Mesenteric fat pad (tissue), 1 donor: ENCODE measurements at places on chromosomes 7 and 10.

GRCh38 chr7:132398253-132398925 lies 177.9 kb downstream of the PLXNA4 start:
- DNase-seq: peak; percentile 71

DNA sequence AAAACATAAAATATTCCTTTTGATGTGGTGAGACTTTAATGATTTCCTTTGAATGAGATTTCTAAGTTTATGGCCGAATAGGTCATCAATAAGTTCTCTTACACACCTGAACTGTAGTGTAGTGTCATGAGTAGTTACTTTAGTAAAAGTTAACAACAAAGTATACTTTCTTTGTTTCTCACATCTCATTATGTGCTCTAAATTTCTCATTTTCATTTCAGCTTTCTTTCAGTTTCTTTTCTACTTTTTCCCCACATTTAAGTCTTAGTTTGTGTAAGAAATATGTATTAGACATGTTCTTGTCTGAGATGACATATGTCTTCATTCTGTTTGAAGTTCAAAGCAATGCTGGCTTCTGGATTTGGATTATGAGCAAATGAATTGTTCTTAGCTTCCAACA lies 348.1 kb downstream of the ANKRD7 start:
- no peak for DNase-seq

GRCh38 chr7:119908948-119909347 lies 364.0 kb upstream of the KCND2 start:
- no peak for DNase-seq

- no peak for DNase-seq
Measured at GRCh38 chr10:95405655-95406054, 114.9 kb upstream of the PDLIM1 start.

DNA sequence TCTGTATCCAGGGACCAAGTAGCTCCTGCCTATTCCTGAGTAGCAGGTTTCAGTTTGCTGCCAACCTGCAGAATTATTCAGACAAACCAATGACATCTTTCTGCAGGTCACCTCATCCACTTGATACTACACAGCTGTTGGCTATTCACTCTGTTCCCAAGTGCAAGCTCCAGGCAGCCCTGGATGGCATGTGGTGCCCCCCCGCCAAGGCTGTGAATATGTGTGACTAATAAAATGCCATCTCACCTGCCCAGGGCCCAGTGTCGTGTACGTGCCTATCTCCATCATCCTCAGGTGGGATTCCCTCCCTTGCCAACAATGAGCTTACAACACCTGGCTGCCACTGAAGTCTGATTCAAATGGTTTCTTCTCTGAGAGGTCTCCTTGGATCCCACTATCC lies 125.8 kb downstream of the RAB11FIP2 start:
- DNase-seq: no peak

GRCh38 chr7:94080551-94080950 lies 76.4 kb upstream of the BET1 start:
- no peak for DNase-seq

DNA sequence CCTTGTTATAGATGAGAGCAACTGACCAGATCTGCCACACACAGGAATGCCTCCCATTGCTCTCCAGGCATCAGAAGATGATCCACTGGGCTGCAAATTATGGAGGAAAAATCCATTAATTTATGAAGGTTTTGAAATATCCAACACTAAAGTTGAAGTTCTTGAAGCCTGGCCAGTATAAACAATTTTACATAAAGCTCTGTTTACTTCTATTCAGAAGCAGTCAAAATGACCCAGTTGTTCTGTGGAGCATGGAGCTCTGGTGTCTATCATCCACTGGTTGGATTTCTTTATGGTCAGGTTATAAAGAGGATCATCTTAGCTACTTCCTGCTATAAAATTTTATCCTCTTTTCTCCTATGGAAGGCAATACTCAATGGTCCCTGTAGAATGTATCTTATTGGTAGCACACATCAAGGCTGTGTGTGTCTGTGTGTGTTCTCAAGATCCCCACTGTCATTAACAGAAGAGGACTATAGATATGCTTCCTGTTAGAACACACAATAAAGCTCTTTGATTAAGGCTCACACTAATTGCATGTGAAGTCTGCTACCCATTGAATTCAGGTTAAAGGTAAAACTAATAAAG lies 747.4 kb downstream of the SUGCT start:
- no peak for DNase-seq

DNA sequence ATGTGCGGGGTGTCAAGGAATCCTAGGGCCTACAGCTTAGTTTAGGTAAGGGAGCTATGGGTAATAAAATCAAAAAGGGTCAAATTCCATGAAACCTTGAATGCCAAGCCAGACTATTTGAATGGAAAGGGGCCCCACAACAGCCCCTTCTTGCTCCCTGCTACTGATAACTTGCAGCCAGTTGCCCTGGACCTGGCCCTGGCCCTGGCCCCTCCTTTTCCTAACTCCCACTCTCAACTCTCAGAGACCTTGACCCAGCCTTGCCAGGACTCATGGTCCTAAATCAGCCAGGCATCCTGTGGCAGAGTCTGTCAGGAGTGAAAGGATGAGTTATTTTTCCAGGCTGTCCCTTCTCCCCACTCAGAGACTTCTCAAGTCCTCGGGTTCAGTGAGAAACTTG lies 5.9 kb downstream of the KCNIP2 start:
- DNase-seq: peak; percentile 65

DNA sequence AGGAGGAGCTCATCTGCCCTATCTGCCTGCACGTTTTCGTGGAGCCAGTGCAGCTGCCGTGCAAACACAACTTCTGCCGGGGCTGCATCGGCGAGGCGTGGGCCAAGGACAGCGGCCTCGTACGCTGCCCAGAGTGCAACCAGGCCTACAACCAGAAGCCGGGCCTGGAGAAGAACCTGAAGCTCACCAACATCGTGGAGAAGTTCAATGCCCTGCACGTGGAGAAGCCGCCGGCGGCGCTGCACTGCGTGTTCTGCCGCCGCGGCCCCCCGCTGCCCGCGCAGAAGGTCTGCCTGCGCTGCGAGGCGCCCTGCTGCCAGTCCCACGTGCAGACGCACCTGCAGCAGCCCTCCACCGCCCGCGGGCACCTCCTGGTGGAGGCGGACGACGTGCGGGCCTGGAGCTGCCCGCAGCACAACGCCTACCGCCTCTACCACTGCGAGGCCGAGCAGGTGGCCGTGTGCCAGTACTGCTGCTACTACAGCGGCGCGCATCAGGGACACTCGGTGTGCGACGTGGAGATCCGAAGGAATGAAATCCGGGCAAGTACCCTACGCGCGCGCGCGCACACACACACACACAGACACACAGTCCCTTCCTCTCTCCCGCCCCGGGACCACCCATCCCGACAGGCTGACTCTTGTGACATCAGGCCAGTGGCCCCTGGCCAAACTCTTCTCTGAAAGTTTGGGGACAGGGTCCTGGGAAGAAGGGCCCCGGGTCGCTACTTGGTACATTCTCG lies 538 bp downstream of the TRIM8 start:
- DNase-seq: peak; percentile 93

DNA sequence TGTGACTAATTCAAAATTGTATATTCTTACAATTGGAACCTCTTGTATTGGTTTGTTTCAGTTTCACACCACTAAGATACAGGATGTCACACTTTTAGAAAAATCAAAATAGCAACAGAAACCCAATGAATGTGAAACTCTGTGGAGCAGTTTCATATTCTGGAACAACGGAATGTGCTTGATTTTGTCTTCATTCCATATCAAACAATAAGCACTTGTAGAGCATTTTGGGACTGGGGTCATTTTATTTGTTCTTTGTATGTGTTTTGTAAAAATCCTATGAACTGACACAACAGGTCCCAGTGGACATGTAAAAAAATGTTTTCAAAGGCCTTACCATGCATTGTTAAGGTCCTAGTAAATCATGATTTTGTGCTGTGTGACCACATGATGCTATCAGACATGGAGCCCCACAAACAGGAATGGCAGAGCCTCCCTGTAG lies 123.1 kb downstream of the DKK1 start:
- no peak for DNase-seq

DNA sequence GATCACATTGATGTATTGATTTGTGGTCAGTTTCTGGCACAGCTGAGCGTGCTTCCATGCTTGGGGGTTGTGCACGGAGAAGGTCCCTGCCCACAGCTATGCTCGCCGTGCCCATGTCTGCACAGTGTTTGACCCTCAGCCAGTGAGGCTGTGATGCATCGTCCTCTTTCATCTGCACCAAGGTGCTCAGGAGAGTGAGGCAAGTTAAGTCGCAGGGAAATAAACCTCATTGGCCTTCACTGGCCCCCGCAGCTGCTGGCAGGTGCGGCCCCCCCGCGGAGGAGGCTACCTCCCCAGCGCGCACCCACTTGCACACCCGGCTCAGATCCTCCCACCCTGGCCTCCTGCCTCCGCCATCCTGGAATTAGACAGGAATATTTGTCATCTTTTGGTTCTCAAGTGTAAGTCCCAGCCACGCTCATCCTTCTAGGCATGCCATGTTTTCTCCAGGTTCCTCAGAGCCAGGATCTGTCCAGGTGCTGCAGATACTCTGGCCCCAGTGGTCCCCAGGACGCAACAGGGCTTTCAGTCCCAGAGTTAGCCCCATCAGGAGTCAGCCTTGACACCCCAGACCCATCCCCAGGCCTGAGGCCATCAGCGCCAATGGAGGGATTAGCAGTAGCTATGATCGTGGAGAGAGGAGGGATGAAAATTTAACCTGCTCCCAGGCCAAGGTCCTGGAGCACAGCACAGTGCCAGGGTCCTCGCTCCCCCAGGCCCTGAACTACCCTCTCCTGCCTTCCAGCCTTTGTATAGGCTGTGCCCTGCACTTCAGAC lies 93.7 kb downstream of the OAT start:
- DNase-seq: peak; percentile 81

GRCh38 chr7:80924090-80924489 lies 5.2 kb upstream of the SEMA3C start:
- no peak for DNase-seq
